ENCODE measurements at places on chromosomes 2 and 18.
A peak's percentile ranks its signal among the peaks of the same experiment; 100 is the strongest.

DNA sequence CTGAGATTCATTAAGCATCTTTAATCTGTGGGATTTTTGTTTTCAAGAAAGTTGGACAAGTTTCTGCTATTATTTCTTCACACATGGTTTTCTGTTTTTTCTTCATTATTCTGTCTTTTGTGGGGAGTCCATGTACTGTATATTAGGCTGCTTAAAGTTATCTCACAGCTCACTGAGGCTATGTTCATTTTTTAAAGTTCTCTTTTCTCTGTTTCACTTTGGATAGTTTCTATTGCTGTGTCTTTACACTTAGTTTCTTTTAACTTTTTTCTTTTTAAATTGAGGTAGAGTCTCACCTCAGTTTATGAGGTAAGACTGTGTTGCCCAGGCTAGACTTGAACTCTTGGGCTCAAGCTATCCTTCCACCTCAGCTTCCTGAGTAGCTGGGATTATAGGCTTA is 8.6 kb downstream of the OSBPL6 start:
- DNase-seq: no peak

DNA sequence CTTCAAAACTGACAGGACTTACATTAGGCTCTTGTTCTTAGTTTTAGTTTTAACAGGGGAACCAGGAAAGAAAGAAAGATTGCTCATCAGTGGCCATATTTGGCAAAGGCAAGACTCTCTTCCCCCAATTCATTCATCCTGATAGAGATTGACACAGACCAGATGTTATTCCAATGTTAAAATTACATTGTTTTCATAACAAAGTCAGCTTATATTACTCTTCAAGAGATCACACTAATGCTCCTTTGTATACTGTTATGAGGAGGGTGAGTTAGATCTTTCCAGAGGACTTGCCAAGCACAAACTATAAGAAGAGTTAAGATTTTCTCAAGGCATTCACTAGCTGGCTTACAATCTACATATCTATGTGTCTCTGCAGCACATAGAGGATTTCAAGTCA is 252.1 kb downstream of the SLC8A1 start:
- no peak for DNase-seq

- DNase-seq: no peak
Observed at GRCh38 chr2:109475531-109476210, 138.1 kb downstream of the SEPTIN10 start.

DNA sequence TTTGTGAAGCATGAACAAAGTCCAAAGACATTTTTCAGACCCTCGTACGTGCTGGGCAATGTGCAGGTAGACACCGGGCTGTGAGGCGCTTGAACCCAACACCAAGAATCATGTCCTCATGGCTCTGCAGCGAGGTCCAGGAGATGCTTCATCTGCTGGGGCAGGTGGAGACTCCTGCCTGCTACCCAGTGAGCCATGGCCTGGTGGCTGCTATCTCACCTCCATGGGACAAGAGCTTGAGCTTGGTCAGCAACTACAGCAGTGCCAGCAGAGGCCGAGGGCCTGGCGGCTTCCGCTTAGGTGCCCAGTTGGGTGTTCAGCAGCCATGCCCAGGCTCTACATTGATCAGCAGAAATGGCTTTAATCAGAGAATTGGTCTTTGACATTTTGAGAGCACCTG is 281.0 kb upstream of the HS6ST1 start:
- DNase-seq: no peak

DNA sequence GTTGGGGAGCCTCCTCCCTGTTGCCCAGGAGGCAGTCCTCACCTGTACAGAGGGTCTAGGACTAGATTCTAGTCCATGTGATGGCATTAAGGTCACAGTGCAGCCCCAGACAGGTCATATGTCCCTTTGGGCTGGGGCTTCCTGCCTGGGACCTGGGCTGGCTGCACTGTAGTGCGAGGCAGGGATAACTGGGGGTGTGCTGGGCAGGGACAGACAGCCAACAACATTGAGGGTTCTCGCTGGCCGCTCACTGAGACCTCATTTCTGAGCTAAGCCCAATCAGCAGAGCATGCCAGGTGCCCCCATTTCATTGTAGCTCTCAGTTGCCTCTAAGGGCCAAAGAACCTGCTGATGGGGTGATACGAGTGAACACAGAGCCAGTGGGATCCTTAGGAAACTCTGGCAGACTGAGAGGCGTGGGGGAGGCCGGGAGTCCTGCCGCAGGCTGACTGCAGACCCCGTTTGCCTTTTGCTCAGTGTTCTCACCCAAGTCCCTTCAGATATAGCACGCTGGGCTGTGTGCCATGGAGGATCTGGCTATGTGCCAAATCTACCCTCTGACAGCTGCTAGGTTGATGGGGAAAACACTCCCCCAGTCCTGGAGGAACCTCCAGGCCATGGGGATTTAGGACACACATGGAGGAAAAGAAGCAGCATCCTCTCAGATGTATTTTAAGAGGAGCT is 51.9 kb downstream of the DYSF start:
- DNase-seq: peak; percentile 34

DNA sequence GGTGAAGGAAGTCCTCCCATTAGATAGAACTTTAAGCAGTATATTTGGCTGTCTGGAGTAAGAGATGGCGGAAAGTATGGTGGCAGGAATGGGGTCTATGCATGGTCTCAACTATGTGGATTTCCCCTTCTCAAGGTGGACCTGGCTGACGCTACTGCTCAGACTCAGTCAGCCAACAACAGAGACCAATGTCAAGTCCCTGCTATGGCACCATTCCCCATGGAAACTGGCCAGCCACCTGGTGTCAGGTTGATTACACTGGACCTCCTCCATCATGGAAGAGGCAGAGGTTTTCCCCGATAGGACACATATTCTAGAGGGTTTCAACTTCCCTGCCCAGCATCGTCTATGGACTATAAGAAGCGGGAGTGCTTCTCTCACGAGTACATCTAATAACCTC is 8.6 kb upstream of the FAHD2A start:
- DNase-seq: no peak

GRCh38 chr2:50602636-50603327 is 429.1 kb downstream of the NRXN1 start:
- no peak for DNase-seq

DNA sequence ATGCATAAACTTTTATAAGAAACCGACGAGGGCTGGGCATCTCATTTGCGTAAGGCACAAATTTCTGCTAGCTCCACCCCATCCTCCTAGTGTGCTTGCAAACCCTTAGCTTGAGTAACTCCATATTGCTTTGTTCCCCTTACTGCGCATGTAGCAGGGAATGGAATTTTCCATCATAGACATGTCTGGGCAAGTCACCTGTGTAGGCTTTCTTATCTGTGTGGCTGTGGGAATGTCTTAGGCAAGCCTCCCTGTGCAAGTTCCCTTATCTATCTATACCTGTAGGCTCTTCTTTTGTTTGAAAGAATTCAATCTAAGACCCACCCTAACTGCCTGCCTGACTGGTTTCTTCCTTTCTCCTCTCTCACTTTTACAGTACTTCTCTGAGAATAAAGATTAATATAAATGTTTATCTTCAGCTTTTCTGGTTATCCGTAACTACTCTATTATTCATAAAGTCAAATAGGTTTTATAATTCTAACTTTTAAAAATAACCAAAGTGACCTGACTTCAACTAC is 217.6 kb upstream of the FIGN start:
- no peak for DNase-seq

Measured in BE2C (cell line).